ENCODE measurements at places on chromosomes 4 and X.

GRCh38 chr4:123867910-123868587 is 471.5 kb downstream of the SPRY1 start:
- DNase-seq = no peak

GRCh38 chr4:155944516-155944915 is 9.2 kb downstream of the CTSO start:
- DNase-seq = no peak

- no peak for DNase-seq
Measured at GRCh38 chrX:108415146-108415545, 23.1 kb downstream of the COL4A6 start.

- DNase-seq = no peak
Measured at GRCh38 chr4:173880897-173881296, 350.9 kb upstream of the HAND2 start.

- no peak for DNase-seq
Measured at GRCh38 chr4:86326400-86326799, 33.5 kb downstream of the MAPK10 start.

GRCh38 chrX:153400146-153401132 is 711 bp downstream of the PNMA6E start:
- peak; percentile 51 for DNase-seq

GRCh38 chr4:104294811-104295210 is 199.9 kb downstream of the CXXC4 start:
- no peak for DNase-seq

DNA sequence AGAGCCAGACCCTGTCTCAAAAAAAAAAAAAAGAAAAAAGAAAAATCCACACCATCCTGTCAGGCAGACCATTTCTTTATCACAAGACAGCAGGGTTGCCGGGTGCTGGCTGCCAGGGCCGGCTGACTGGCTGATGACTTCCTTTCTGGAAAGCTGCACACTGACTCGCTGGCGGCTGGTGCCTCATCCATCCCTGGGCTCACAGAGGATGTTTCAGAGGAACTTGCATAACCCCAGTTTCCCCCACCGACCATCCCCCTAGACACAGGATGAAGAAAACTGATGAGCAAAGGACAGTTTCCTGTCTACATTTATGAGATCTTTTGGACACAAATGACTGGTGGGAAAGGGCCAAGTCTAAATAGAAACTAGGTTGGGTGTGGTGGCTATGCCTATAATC is 14.1 kb downstream of the HPSE start:
- peak; percentile 18 for DNase-seq

GRCh38 chr4:129355516-129355915 is 259.6 kb downstream of the C4orf33 start:
- DNase-seq = no peak

GRCh38 chr4:181301735-181302710 is 941.2 kb upstream of the TENM3 start:
- DNase-seq = peak; percentile 2

DNA sequence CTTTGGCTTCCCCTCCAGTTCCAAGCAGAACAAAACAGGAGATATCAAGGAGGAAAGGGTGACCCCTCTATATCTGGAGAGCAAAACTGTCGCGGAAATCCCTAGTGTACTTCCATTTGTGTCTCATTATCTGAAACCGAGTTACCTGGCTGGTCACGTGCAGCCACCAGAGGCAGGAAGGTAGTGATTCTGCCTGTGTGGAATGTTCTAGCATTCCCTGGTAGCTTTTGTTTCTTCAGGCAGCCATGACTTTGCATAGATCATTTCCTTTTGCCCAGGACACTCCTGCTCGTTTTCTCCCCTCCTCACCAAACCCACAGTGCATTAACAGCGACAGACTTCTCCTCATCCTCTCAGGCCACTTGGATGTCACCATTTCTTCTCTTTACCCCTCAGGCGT is 107.9 kb downstream of the PTTG2 start:
- DNase-seq = no peak

DNA sequence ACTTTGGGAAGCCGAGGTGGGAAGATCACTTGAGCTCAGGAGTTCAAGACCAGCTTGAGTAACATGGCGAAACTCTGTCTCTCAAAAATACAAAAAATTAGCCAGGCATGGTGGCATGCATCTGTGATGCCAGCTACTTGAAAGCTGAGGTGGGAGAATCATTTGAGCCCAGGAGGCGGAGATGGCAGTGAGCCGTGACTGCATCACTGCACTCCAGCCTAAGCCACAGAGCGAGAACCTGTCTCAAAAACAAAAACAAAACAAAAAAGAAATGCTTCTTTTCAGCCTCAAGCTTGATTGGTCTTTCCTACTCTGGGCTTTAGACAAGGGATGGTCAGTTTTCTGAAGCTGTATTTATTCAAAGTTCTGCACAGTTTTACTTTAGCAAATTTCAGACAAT is 15.8 kb upstream of the DHRSX start:
- DNase-seq = no peak

- no peak for DNase-seq
Measured at GRCh38 chr4:14318671-14319070, 683.6 kb upstream of the CPEB2 start.

- no peak for DNase-seq
Measured at GRCh38 chr4:95749204-95749603, 90.7 kb upstream of the PDHA2 start.

- DNase-seq = no peak
Measured at GRCh38 chrX:23525531-23525930, 141.8 kb upstream of the PRDX4 start.

GRCh38 chrX:142001934-142002333 is 98.2 kb downstream of the MAGEC1 start:
- DNase-seq = no peak

- no peak for DNase-seq
Measured at GRCh38 chr4:75254745-75255144, 259.5 kb downstream of the RCHY1 start.

DNA sequence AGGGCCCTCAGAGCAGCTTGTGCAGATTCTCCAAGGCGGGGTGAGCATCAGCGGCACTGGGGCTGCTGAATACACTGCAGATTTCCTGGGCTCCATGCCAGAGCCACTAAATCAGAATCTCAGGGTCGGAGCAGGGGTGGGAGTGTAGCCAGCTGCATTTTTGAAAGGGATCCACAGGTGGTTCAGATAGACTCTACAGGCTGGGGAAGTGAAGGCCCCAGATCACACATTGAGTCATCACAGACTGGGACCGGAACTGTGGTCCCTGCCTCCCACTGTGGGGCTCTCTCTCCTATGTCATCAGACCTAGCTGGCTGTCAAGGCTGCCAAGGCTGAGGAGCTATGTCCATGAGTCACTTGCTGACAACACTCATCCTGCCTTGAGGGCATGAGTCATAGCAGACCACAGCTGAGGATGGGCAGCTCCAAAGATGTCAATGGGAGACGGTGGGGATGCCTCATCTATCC is 162.3 kb upstream of the MAMLD1 start:
- DNase-seq = peak; percentile 47

DNA sequence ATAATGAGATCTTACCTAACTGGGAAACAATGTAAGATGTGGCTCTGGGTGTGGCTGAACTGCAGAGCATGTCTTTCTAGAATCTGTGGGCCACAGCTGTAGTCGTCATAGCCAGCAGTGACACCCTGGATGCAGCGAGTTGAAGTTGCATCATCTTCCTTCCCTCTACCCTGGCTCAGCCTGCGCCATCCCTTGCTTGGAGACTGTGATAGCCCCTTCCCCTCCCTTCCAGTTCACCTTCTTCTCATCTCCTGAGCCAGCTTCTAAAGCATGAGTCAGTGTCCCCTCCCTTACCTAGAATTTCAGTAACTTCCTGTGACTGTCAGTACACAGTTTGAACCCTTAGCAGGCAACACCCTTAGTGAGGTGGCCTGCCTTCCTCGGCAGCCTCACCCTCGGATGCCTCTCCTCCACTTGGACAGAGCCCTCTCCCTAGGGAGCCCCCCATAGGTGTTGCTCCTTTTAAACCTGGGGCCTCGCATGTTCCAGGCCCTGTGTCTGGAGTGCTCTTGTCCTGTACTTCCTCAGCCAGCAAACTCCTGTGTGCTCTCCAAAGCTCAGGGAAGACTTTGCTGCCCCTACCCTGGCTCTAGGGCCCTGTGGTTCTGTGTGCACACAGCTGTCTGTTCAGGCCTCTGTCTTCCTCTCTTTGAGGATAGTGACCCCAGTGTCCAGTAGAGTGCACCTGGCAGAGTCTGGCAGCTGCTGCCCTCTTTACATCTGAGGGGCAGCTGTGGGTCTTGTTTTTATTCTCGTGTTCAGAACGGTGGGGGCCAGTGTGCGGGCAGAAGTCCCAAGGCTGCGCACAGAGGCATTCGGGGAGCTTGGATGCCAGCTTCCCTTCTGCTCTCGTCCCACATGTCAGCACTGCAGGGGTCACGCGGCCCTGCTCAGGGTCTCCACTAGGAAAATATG is 43.7 kb upstream of the TADA2B start:
- DNase-seq = no peak

GRCh38 chr4:185911556-185912064 is 99.6 kb upstream of the SORBS2 start:
- DNase-seq = no peak

GRCh38 chr4:41935652-41936021 is 408 bp downstream of the TMEM33 start:
- no peak for DNase-seq

- DNase-seq = no peak
Measured at GRCh38 chrX:138018145-138018799, 452.3 kb downstream of the ZIC3 start.

DNA sequence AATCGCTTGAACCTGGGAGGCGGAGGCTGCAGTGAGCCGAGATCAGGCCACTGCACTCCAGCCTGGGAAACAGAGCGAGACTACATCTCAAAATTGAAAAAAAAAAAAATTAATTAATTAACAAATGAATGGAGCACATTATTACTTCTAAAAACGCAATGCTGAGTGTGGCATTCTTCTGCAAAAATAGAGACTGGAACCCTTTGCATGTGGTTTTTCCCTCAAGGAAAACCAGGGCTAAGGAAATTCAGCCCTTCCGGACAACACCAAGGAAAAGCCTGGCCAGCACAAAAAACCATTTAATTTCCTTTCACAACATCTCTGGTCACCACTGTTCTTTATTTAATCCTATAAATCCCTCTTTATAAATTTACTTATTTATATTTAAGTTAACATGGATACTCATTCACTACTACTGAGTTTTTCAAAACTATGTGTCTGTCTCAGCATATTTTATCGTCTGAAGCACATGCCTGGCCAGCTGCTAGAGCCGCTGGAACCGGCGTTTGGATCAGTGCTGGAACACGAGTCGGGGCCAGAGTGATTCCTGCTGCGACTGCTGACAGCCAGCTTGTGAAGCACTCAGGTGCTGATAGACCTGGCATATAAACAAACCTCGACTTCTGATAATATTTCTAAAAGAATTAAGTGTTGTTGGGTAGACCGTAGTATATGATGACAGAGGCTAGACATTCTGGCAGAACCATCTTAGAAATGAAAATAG is 84.5 kb upstream of the WWC2 start:
- no peak for DNase-seq

- DNase-seq = peak; percentile 25
Measured at GRCh38 chr4:81052119-81053068, 21.9 kb downstream of the BMP3 start.

DNA sequence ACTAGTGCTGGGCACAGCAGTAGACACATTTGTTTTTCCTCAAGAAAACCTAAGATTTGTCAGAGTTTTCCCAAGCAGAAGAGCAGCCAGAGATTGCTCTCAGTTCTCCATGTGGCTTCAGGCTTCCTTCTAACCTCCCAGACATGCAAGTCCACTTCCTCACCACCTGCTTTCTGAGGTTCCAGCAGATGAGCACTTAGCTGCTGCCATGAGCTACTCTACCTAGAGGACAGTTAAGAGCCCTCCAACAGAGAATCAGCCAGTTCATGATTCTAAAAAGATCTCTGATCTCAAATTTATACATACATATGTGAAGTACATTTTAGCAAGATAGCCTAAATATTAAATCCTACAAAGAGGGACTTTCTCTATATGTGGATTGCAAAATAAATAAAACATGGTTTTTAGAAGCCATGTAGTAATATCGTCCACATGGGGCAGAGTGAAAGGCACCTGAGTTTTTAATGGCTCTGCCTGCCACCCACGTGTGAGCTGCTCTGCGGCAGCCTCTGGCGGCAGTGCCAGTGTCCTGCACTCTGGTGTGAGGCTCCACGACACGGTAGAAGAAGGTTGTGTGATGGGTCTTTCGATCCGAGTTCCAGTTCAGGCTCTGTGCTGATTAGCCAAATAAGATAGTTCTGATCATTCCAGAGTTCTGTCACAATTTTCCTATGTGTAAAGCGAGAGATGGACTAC is 10.3 kb downstream of the CYP4V2 start:
- DNase-seq = peak; percentile 17

GRCh38 chr4:73540826-73541225 is 59.3 kb downstream of the AFM start:
- no peak for DNase-seq

DNA sequence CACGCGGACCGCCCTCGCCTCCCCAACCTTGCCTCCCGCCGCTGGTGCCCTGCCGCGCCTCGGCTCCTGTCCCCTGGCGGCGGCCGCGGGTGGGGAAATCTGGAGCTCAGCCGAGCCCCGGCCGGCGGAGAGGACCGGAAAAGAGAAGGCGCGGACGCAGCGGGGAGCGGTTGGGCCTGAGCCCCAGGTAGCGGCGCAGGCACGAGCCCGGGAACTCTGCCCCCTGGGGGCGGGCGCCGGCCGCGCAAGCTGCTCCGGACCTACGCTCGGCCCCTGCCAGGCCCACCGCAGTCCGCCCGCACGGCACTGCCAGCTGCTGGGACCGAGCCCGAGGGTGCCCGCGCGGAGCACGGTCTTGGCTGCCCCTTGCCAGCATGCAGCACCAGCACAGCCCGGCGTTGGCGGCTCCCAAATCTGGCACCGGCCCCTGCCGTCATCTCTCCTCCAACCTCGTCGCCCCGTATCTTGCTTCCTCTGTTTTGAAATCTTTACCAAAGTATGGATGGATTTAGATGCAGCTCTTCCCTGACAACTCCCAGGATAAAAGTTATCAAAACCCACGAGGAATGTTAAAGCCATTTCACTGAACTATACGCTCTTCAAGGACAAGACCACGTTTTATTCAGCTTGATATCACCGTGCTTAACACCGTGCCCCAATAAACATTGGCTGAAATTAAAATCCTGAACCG is at the start of gene PRSS12:
PRSS12 (minus strand) TSS at position 161 of the 691 bp plus-strand sequence. CDS start 283 bp downstream, outside the sequence.
- peak; percentile 53 for DNase-seq

GRCh38 chr4:80492761-80493160 is 157.2 kb downstream of the CFAP299 start:
- no peak for DNase-seq

GRCh38 chr4:74400395-74400794 is 35.5 kb downstream of the EREG start:
- DNase-seq = no peak

All from stimulated activated CD8-positive, alpha-beta memory T cell treated with anti-CD3 and anti-CD28 coated beads, Interleukin-2, amount 100 ng/mL, for 48 hours (primary cell).